ENCODE measurements at places on chromosomes 11 and 22.
A peak's percentile ranks its signal among the peaks of the same experiment; 100 is the strongest.

- H3K4me3 ChIP-seq: no peak overlapping the region
- H3K4me1 ChIP-seq: no peaks in the 10 kb centered on the region
- no peak overlapping the region for H3K27ac ChIP-seq
- no peaks in the 10 kb centered on the region for H3K27me3 ChIP-seq
- H3K36me3 ChIP-seq: no peaks in the 10 kb centered on the region
Measured at GRCh38 chr11:76791861-76792260, 8.7 kb downstream of the TSKU start.

- peaks cover 10% of the 10 kb centered on the region for H3K27me3 ChIP-seq
- peaks cover 21% of the 10 kb centered on the region for H3K4me1 ChIP-seq
- H3K36me3 ChIP-seq: no peaks in the 10 kb centered on the region
- DNase-seq: no peak
- no peak overlapping the region for H3K27ac ChIP-seq
Measured at GRCh38 chr11:3221408-3222002, 2.9 kb upstream of the MRGPRG start.

GRCh38 chr11:119251114-119251513 is 45.0 kb downstream of the CBL start:
- H3K27me3 ChIP-seq: no peaks in the 10 kb centered on the region
- no peak overlapping the region for H3K27ac ChIP-seq
- no peak for DNase-seq
- H3K4me3 ChIP-seq: no peak overlapping the region
- no peaks in the 10 kb centered on the region for H3K36me3 ChIP-seq

GRCh38 chr11:60528465-60528864 is 13.3 kb downstream of the MS4A13 start:
- DNase-seq: no peak
- H3K27ac ChIP-seq: no peak overlapping the region
- H3K4me1 ChIP-seq: no peaks in the 10 kb centered on the region
- no peak overlapping the region for H3K4me3 ChIP-seq
- no peaks in the 10 kb centered on the region for H3K27me3 ChIP-seq
- no peaks in the 10 kb centered on the region for H3K36me3 ChIP-seq

- H3K36me3 ChIP-seq: no peaks in the 10 kb centered on the region
- H3K4me1 ChIP-seq: no peaks in the 10 kb centered on the region
- no peaks in the 10 kb centered on the region for H3K27me3 ChIP-seq
- H3K4me3 ChIP-seq: no peak overlapping the region
- no peak overlapping the region for H3K27ac ChIP-seq
Measured at GRCh38 chr11:78181185-78181584, 7.2 kb downstream of the KCTD21 start.

- peak overlapping the region; percentile 62 for H3K27ac ChIP-seq
- peaks cover 19% of the 10 kb centered on the region for H3K4me1 ChIP-seq
- no peaks in the 10 kb centered on the region for H3K27me3 ChIP-seq
- peak; percentile 82 for DNase-seq
Measured at GRCh38 chr11:534396-535209, 773 bp downstream of the HRAS start.

GRCh38 chr22:43789452-43789851 is 22.7 kb downstream of the EFCAB6 start:
- H3K4me3 ChIP-seq: no peak overlapping the region
- no peaks in the 10 kb centered on the region for H3K36me3 ChIP-seq
- DNase-seq: no peak
- no peak overlapping the region for H3K27ac ChIP-seq
- H3K27me3 ChIP-seq: no peaks in the 10 kb centered on the region

DNA sequence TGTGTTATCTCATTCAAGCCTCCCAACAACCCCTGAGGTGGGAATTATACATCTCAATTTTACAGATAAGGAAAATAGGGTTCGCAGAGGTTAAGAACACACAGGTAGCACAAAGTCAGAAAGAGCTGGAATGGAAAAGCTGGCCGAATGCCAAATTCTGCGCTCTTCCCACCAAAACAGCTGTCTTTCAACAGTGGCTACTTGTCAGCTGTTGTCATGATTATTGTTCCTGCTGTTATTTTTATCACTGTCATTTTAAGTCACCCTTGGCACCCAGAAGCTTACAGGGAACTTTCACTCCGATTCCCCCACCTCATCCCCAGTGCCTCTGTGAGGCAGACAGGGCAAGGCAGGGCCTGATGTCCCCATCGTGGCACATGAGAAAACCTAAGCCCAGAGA is 74.5 kb upstream of the CSNK2A3 start:
- no peaks in the 10 kb centered on the region for H3K36me3 ChIP-seq
- H3K4me1 ChIP-seq: no peaks in the 10 kb centered on the region
- no peak overlapping the region for H3K27ac ChIP-seq

DNA sequence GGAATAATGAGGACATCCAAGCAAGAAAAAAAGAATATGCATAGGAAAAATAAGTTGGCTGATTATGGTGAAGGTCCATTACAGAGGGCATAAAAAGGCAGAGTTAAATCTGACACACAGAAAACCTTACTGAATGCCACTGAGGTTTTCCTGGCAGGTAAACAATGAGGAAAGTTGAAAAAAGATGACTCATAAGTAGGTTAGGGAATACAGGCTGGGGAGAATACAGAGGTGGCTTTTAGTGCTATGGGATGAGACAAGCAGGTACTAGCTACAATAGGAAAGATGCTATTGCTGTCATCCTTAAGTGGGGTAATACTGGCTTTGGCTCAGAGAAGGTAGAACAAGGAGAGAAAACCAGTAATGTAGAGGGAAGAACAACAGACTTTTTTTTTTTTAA is 44.7 kb downstream of the CSTF3 start:
- DNase-seq: no peak
- no peak overlapping the region for H3K27ac ChIP-seq
- no peak overlapping the region for H3K4me3 ChIP-seq
- H3K27me3 ChIP-seq: no peaks in the 10 kb centered on the region
- H3K36me3 ChIP-seq: no peaks in the 10 kb centered on the region

DNA sequence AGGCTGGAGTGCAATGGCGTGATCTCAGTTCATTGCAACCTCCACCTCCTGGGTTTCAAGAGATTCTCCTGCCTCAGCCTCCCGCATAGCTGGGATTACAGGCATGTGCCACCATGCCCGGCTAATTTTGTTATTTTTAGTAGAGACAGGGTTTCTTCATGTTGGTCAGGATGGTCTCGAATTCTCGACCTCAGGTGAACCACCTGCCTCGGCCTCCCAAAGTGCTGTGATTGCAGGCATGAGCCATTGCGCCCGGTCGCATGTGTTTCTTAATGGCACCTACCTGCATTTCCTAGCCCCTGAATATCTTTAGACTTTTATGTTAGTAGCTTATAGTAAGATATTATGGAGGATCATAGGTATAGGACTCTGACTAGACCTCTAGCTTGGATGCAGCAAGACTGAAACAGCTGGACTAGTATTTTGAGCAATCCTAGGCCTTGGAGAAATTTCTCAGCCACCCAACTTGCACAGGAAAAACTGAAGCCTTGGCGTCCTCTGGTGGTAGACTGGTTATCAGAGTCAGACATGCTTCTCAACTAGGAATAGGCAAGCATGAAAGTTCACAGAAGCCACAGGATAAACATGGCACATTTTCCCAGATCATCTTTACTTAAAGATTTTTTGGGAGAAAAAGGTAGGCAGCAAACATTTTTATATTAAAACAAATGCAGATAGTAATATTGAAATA is 22.7 kb upstream of the C1QTNF4 start:
- peak; percentile 43 for DNase-seq
- no peaks in the 10 kb centered on the region for H3K36me3 ChIP-seq
- no peak overlapping the region for H3K4me3 ChIP-seq
- no peak overlapping the region for H3K27ac ChIP-seq
- H3K4me1 ChIP-seq: peaks cover 31% of the 10 kb centered on the region
- H3K27me3 ChIP-seq: no peaks in the 10 kb centered on the region

DNA sequence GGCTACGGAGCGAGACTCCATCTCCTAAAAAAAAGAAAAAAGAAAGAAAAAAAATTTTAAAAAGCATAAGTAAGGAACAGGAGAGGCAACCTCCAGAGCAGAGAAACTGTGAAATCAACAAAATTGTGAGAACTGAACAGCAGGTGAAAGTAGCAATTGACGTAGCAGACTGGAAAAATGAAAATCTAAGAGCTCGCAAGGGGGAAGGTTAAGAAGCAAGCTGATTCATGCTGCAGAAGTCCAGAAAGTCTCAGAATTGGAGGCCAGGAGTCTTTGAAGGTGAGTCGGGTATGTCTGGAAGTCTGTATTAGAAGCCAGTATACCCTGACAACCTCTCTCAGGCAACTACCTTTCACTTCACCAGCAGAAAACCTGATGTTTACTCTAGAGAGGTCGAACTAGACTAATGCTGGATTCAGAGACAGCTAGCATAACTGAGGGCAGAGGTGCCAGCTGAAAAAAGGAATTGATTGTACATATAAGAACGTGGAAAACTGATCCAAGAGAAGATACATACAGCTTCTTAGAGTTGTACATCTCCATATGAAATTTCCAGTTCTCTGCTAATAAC is 161.5 kb downstream of the WNT11 start:
- H3K27ac ChIP-seq: no peak overlapping the region
- H3K4me1 ChIP-seq: no peaks in the 10 kb centered on the region
- H3K4me3 ChIP-seq: no peak overlapping the region
- H3K36me3 ChIP-seq: no peaks in the 10 kb centered on the region
- H3K27me3 ChIP-seq: no peaks in the 10 kb centered on the region

DNA sequence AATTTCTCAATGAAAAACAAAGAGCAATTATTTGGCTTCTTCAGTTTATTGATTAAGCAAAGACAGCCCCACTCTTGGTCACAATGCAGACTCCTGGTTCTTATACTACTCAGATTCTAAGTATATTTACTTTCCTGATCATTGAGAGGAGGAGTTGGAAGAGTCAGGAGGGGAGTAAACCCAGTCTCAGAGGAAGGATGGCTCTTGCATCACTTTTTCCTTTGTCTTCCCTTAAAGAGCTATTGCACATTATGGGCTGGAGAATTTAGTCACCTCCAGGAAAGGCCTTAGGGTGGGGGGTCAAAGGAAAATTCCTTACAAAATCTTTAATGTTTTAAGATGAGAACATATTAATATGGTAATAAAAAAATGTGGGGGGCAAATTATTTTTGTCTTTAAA is 8.1 kb downstream of the SLC17A6 start:
- no peaks in the 10 kb centered on the region for H3K27me3 ChIP-seq
- DNase-seq: no peak
- no peak overlapping the region for H3K4me3 ChIP-seq
- H3K27ac ChIP-seq: no peak overlapping the region
- H3K36me3 ChIP-seq: no peaks in the 10 kb centered on the region

DNA sequence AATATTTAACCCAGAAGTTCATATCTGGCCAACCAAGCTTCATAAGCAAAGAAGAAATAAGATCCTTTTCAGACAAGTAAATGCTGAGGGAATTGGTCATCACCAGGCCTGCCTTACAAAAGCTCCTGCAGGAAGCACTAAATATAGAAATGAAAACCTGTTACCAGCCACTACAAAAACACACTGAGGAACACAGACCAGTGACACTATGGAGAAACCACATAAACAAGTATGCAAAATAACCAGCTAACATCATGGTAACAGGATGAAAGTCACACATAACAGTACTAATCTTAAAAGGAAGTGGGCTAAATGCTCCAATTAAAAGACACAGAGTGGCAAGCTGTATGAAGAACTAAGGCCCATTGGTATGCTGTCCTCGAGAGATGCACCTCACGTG is 311.4 kb downstream of the DYNC2H1 start:
- no peaks in the 10 kb centered on the region for H3K36me3 ChIP-seq
- 0 out of 2 replicates have a peak, but pooled peaks cover 7% of the 10 kb centered on the region for H3K4me1 ChIP-seq
- H3K27ac ChIP-seq: peak overlapping the region; percentile 43
- H3K4me3 ChIP-seq: no peak overlapping the region

DNA sequence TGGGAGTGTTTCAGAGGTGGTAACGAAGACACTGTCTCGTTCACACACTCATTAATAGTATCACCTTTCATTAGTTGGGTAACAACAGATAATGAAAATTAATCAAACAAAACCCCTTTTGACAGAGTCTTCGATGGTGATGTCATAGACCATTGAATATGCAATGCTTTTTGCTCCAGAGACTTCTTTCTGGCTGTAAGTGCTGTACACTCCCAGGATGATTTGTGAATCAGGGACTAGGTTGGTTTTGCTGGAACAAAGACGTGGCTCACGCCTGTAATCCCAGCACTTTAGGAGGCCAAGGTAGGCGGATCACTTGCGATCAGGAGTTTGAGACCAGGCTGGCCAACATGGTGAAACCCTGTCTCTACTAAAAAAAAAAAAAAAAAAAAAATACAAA is 9.5 kb upstream of the RASSF10 start:
- H3K27ac ChIP-seq: no peak overlapping the region
- no peaks in the 10 kb centered on the region for H3K36me3 ChIP-seq
- H3K4me3 ChIP-seq: no peak overlapping the region
- no peaks in the 10 kb centered on the region for H3K27me3 ChIP-seq

DNA sequence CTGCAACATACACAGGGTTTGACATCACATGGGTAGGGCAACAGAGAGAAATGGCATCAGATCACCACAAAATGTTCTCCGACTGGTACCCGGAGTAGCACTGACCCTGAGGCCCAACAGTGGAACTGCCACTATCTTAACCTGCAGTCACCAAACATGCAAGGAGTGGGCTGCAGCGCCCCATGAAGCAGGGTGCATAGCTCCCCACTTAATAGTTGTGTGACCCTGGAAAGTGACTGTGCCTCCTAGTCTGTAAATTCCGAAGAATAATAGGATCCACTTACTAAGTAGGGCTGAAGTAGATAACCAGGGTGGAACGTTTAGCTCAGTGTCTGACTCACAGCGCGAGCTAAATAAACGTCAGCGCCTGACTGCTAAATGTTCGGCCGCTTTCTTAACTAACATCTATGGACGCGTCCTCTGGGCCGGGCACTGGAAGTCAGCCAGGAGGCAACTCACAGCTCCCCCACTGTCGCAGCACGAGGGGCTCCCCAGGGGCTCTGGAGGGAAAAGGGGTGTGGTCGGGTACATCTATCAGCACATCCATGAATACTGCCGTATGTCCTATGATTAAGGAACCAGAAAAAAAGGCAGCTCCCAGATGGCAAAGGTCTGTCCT is 777 bp downstream of the LTO1 start:
- no peak overlapping the region for H3K27ac ChIP-seq
- peaks cover 30% of the 10 kb centered on the region for H3K27me3 ChIP-seq
- peak overlapping the region; percentile 82 for H3K4me3 ChIP-seq
- no peaks in the 10 kb centered on the region for H3K36me3 ChIP-seq

GRCh38 chr22:25113316-25113721 is 86.3 kb upstream of the CRYBB3 start:
- H3K27ac ChIP-seq: no peak overlapping the region
- no peak for DNase-seq
- H3K4me1 ChIP-seq: no peaks in the 10 kb centered on the region

- no peak for DNase-seq
- H3K27me3 ChIP-seq: no peaks in the 10 kb centered on the region
- no peak overlapping the region for H3K27ac ChIP-seq
Measured at GRCh38 chr11:85889676-85890579, 34.7 kb downstream of the CCDC83 start.

- H3K27ac ChIP-seq: peak overlapping the region; percentile 24
- no peaks in the 10 kb centered on the region for H3K36me3 ChIP-seq
- DNase-seq: peak; percentile 61
- H3K27me3 ChIP-seq: no peaks in the 10 kb centered on the region
Measured at GRCh38 chr11:126443120-126443519, 87.6 kb downstream of the ST3GAL4 start.

DNA sequence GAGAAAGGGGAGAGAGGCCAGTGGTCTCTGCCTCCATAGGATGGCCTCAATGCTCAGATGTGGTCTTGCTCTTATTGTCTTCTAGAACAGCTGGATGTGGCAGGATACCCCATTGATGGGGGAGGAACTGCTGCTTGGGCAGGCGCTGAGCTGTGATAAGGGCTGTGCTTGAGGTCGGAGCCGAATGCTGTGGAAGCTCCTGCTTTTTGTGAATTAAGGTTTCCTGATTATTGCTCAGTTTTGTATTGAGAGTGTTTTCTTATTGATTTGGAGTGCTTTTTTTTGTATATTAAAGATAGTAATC is 57.2 kb downstream of the CABIN1 start:
- no peaks in the 10 kb centered on the region for H3K27me3 ChIP-seq
- DNase-seq: no peak
- no peak overlapping the region for H3K27ac ChIP-seq
